ENCODE measurements at places on chromosomes 2 and 18. TPM values are rescaled to one million over a fixed set of nuclear protein-coding genes. Genes with fewer than 3 reads are reported as not detected.
A peak's percentile ranks its signal among the peaks of the same experiment; 100 is the strongest.

GRCh38 chr18:71743634-71744033 is 800.5 kb downstream of the CBLN2 start:
- no peak for DNase-seq

DNA sequence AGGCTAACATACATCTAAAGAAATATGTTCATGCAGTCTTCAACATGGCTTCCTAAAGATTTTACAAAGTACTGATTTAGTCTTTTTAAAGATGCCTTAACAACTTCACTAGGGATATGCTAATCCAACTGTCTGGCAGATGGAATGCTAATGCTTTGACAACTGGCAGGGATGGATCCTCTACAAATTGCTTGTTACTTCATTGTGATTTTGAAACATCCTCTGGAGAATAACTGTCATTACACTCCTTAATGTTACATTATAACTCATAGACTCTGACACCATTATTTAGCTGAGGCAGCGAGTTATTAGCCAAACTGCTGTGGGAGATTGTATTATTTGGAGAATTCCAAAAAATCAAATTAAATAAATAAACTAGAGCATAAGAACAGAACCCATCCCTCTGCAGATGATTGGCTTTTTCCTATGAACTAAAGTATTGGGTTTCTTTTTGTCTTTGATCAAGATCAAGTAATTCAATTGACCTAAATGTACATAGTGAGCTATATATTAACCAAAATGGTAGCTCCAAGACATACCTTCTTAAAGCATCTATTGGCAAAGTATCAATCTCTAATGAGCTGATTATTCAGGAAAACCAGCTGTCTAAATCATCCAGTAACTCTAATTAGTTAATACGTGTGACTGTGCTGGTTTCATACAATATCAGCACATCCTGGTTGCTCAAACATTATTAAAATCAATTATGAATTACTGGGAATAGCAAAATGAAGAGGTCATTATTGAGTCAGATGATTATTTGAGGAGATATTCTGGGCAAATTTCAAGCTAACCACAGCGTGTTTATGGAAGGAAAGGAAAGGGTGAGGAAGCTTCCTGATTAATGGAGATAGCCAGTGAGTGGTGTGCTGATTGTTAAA is 321.3 kb upstream of the TFPI start:
- DNase-seq = no peak

- no peak for DNase-seq
Measured at GRCh38 chr2:43407935-43408334, 181.5 kb upstream of the ZFP36L2 start.

- DNase-seq = no peak
Measured at GRCh38 chr2:132449868-132450267, 33.3 kb downstream of the GPR39 start.

DNA sequence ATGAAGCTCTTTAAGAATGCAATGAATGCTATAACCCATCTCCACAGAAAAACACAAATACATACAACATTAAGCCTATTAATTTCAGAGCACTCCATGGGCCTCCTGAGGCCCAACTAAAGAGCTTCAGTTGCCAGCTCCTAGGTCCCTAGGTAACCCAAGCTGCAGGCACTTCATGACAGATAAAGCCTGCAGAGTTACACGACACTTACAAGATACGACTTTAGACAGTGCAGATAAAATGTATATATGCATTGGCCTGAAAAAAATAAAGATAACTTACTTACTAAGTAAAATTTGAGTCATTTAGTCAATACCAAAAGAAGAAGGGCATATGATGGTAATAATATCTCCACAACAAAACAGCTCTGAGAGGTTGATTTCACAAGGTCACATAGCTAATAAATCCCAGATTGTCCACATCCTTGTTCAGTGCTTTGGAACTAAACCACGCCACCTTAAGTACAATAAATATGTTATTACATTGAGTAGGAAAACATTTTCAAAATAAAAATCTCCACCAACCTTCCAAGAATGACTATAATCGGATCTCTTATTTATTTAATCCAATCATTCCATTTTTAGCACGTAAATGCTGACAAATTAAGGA is 3.4 kb downstream of the MAP4K3 start:
- DNase-seq = no peak

GRCh38 chr2:218393750-218394290 is 5.8 kb upstream of the CTDSP1 start:
- DNase-seq = no peak

The ADGRF3 gene
- total RNA-seq = not detected

The TM4SF20 gene
- total RNA-seq = not detected

- DNase-seq = peak; percentile 73
Measured at GRCh38 chr2:217911283-217912097, 91.3 kb downstream of the TNS1 start.

DNA sequence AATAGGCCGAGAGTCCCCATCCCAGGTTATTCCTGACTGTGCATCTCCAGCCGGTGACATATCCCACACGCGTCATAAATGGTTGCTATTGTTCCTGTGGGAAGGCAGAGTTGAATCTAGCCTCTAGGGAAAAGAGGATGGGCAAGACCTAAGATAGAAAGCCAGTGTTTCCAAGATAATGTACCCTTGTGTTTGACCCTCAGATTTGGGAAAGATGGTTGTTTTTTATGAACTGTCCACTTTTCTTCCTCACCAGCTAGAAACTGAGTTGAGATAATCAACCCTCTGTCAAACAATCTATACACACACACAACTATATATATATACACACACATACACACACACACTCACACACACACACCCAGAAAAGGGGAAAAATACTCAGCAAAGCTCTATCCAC is 131.0 kb downstream of the PRKCE start:
- no peak for DNase-seq

The CYTIP gene
- 2.3 TPM for total RNA-seq

DNA sequence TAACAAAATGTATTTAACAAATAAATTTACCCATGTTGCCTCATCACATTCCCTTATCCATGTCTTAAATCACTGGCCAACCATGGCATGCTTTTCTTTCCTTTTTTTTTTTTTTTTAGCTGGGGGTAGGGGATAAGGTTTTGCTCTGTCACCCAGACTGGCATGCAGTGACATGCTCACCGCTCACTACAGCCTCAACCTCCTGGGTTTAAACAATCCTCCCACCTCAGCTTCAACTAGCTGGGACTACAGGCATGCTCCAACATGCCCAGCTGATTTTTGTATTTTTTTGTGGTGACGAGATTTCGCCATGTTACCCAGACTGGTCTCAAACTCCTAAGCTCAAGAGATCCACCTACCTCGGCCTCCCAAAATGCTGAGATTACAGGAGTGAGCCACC is 266.4 kb downstream of the THSD7B start:
- no peak for DNase-seq

GRCh38 chr2:130372055-130372832 is 16.4 kb downstream of the PTPN18 start:
- DNase-seq = peak; percentile 98

The MARCO gene
- total RNA-seq = 96.6 TPM

GRCh38 chr2:237626813-237627440 is 460 bp upstream of the LRRFIP1 start:
- peak; percentile 61 for DNase-seq

The SRD5A2 gene
- not detected for total RNA-seq

The TFPI gene
- 42.7 TPM for total RNA-seq

- no peak for DNase-seq
Measured at GRCh38 chr2:184481865-184482264, 116.5 kb upstream of the ZNF804A start.

DNA sequence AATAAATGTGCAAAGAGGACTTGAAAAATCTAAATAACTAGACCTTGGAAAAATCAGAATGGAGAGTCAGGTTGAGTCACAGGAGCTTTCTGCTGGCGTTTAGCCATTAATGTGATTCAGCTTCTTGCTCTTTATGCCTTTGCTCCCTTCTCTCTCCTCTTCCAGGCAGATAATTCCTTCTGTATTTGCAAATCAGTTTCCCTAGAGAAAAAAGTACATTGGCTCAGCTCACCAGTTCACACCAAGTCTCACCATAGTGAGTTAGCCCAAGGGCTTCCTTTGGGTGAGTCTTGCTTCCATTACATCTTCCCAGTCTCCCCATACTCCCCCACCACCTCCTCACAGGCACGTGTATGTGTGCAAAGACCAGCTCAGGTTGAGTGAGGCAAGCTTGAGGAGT is 73.6 kb downstream of the CYBRD1 start:
- no peak for DNase-seq

GRCh38 chr2:19287324-19287723 is 71.1 kb downstream of the OSR1 start:
- no peak for DNase-seq

DNA sequence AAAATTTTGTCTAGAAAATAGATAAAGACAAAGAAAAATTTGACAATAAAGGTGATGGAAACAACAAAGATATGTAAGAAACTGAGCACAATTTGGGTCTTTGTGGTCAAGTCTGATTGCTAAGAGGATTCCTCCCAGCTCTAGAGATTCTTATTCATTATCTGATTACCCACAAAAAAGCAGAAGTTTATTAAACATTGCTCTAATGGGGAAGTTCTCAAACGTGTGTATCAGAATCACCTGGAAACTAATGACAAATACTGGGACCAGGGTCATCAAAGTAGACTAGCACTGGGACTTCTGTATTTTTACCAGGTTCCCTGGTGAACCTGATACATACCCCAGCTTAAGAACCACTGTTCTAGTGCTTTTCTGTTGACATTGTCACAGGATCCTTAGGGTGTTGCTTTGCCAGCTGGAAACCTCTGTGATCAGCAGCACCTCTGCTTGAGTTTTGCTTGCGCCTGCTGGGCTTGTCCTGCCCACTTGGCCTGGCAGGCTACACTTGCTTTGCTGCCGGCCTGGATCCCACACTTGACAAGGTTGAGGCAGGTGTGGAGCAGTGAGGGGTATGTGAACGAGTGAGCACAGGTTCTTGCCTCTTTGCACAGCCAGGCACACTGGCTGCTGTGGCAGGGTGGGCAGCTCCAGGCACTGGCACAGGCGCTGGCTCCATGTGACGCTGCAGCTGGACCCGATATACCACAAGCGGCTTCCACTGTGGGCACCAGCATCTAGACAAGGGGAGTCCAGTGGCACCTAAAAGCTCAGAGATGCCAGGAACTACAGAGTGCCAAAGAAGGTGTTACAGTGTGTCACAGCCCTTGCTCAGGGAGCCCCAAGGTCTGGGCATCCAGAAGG is 6.2 kb upstream of the GORASP2 start:
- DNase-seq = no peak

GRCh38 chr2:44579115-44579836 is 217.5 kb downstream of the CAMKMT start:
- DNase-seq = no peak

DNA sequence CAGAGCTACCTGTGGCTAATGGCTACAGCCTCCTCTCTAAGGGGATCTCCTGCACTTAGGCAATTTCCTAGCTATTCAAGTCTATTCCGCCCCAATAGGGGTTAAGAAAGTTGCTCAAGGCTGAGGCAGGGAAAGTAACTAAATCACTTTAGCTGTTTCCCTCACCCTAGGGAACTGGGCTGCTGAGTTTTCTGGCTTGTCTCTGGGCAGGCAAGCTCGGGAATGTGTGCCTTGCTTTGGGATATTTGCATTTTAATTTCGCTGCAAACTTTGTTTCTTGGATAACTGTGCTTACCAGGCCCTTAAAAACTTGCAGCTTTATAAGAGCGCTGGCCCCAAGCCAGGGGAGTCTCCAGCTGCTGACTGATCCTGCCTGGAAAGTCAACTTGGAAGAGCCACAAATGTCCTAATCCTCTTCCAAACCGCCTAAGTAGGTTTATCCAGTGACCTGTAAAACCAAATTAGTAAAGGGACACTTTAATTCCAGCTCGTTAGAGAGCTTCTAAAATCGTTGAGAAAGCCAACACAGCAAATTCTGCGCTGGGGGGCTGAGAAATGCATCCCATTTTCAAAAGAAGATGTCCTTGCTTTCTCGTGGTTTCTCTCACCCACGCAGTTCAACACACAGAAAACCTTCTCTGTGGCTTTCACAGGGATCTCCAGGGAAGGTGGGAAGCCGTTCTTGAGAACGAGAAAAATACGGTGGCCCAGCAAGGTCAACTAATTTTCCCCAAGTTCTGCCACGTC is 59.5 kb upstream of the SP3 start:
- DNase-seq = peak; percentile 98

DNA sequence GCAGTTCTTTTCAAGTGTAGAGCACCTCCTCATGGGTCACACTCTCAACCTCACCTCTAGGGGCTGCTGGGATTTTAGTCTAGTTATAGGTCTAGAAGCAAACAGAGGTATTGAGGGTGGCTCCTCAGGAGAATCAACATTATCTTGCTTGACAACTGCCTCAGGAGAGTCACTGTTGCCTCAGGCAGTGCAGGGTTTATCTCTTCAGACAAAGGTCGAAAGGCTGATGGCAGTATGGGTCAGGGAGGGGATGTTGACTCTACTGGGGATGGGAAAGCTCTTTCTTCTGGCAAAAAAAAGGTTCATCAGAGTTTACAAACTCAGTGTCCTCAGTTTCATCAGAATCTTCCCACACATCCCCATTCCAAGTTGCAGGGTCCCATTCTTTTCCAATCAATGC is 24.0 kb downstream of the DTNA start:
- DNase-seq = no peak

GRCh38 chr2:195594248-195594647 is 62.8 kb upstream of the SLC39A10 start:
- no peak for DNase-seq

The CGREF1 gene
- 4.3 TPM for total RNA-seq

The REG3A gene
- total RNA-seq = not detected

The ALPG gene
- total RNA-seq = not detected

DNA sequence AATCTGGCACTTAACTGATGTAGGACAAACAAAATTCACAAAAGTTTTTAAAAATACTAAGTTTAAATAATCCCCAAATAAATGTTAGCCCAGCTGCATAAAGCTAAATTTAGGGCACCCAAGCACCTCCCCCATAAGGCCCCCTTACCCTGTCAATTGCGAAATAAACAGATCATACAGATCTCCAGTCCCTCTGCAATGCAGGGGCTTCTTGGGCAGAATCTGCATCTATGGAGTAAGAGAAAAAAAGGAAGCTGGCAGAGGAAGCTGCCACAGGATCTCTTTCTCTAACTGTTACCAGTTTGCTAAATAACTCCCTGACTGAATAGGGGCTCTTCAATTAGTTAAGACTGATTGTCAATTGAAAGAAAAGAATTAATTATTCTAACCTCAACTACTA is 117.7 kb downstream of the MEMO1 start:
- no peak for DNase-seq

DNA sequence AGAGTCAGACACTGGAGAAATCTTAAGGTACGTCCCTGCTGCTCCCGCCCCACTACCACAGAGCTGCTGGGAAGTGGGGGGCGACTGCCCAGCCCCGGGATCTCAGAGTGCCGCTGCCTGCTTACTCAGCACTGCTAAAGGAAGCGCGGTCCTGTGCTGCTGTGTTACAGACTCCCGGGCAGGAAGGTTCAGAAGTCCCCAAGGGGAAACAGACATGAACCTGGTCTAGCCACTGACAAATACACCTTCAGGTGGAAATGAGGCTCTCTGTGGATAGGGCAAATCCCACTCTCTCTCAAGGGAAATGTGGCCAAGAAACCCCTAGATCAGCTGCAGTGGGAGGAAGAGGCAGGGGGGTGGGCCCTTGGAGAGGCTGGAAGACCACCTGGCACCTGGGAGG is 13.7 kb downstream of the MTERF4 start:
- DNase-seq = no peak

The CFAP65 gene
- total RNA-seq = not detected

- no peak for DNase-seq
Measured at GRCh38 chr2:127942002-127942401, 56.2 kb upstream of the AMMECR1L start.

Data from right cardiac atrium (tissue), 5 donors.